ENCODE measurements at places on chromosomes 16 and 17.

GRCh38 chr17:6420173-6420641 lies 14.7 kb downstream of the AIPL1 start:
- no peak for DNase-seq

GRCh38 chr17:66373944-66374817 lies 71.8 kb downstream of the PRKCA start:
- peak; percentile 58 for DNase-seq

DNA sequence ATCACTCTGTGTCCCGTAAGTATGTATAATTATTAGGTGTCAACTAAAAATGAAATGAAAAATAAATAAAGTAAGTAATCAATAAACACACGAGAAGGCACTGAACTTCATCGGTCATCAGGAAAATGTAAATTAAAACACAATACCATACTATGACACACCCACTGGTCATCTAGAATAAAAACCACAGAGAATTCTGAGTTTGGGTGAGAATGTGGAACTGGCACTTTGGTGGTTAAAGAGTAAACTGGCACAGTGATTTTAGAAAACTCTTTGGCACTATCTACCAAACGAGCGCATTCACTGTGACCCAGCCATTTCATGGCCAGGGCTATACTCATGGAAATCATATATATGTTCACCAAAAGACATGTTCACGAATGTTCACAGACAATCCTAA lies 98.2 kb downstream of the HS3ST3A1 start:
- DNase-seq, result no peak

DNA sequence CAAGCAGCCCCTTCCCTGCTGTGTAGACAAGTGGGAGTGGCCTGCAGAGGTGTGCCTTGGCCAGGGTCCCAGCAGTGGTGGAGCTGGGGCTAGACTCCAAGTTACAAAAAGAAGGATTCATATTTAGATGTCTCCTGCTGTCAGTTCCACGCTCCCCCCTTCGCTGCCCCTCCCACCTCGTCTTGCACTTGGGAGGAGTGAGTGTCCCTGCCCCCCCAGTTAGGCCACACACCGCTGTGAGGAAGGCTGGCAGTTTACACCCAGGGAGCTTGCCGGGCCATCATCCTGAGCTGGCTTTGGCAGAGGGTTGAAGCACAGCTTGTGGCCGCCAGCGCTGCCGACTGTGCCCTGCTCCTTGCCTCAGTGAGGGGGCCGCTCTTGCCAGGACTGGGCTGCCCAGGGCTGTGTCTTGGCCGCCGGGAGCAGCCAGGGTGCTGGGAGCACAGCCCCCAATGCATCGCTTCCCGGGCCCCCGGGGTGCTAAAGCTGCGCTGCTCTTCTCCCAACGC lies 44.3 kb downstream of the ELAC2 start:
- peak; percentile 37 for DNase-seq

DNA sequence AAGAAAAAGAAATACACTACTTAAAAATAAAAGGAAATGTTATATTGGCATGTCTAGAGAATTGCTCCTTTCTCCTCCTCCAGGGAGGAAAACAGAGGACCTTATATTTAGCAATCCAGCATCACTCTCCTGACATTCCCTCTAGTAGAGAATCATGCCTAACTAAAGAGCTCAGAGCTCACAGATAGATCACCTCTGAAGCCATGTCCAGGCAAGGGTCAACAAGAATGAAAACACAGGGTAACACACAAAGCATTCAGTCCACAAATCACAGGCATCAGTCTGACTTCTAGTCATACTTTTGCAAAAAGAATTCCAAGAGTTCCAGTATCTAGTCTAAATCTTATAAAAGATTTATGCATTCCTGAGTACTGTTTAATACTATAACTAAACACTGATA lies 4.4 kb upstream of the HASPIN start:
- DNase-seq, result no peak

GRCh38 chr16:29891525-29892457 lies 7.6 kb downstream of the SEZ6L2 start:
- no peak for DNase-seq

DNA sequence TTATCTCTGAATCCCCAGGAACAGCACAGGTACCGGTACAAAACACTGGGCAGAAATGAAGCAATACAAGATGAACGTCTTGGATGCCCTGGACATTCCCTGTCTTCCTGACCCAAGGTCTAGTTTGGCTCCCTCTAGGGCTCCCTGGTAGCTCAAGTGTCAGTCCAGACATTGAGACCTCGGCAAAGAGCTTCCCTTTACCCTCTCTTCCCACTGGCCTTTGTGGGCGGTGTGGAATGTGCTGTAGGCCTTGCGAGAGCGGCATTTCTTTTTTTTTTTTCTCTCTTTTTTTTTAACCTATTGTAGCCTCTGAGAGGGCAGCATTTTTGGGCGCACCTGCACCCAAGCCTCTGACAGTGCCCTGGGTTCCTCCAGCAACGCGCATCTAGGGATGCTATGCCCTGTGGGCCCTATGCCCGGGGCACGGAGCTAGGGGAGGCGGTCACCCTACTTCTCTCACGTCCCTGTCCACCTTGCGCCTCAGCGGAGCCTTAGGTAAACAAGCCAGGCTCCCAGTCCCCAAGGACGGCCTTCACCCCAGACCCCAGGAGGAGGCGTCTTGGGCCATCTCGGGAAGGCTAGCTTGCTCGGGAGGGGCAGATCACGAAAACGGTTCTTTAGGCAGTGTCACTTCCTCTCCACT lies 1.2 kb upstream of the NFATC3 start:
- peak; percentile 38 for DNase-seq

GRCh38 chr17:13634021-13634420 lies 32.3 kb upstream of the HS3ST3A1 start:
- no peak for DNase-seq

GRCh38 chr17:19331134-19331533 lies 31.4 kb downstream of the B9D1 start:
- DNase-seq, result peak; percentile 86

- peak; percentile 60 for DNase-seq
These were observed 28.1 kb downstream of the HEATR3 start for GRCh38 chr16:50093607-50094539.

GRCh38 chr17:7081341-7082062 lies 1.5 kb upstream of the CLEC10A start:
- DNase-seq, result no peak

GRCh38 chr16:27426423-27427408 lies 24.7 kb downstream of the IL21R start:
- DNase-seq, result peak; percentile 81

- DNase-seq, result no peak
These were observed 7.8 kb downstream of the ACSM1 start for GRCh38 chr16:20689668-20690067.

GRCh38 chr16:83813823-83814658 lies 6.3 kb downstream of the HSBP1 start:
- peak; percentile 63 for DNase-seq

- no peak for DNase-seq
These were observed 24.5 kb downstream of the TRPV2 start for GRCh38 chr17:16439811-16440351.

GRCh38 chr17:37117373-37118142 lies 168.8 kb downstream of the AATF start:
- no peak for DNase-seq

GRCh38 chr16:12637002-12637401 lies 166.7 kb downstream of the CPPED1 start:
- DNase-seq, result no peak

- DNase-seq, result no peak
These were observed 155.2 kb upstream of the KCNJ16 start for GRCh38 chr17:69919789-69920188.

- no peak for DNase-seq
These were observed 523 bp downstream of the KCTD2 start for GRCh38 chr17:75047398-75048098.

DNA sequence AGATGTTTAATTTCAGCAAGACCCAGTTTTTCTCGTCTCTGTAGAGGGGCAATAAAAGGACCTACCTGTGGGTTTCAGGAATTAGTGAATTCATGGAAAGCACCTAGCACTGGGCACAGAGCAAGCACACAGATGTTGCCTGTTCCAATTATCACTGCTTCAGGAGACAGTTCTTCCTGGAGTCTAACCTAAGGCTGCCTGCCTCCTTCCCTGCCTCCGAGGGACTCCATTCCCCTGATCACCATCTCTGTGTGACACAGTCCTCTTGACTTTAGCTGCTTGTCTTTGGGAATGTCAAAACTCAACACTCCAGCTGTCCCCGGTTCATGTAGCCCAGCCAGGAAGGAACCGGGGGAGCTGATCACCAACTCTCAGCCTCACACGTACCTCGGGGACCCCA lies 474.9 kb downstream of the SLC39A11 start:
- DNase-seq, result no peak

Data from fibroblast of skin of scalp (primary cell).